ENCODE measurements at places on chromosomes 1 and 21. TPM values are rescaled to one million over a fixed set of nuclear protein-coding genes. Genes with fewer than 3 reads are reported as not detected.

The LGR6 gene
- 0.91 TPM for total RNA-seq

The ZNF593 gene
- total RNA-seq, result 20.7 TPM

The ZNF436 gene
- 16.5 TPM for total RNA-seq

The ZNF695 gene
- 1.3 TPM for total RNA-seq

The PLA2G2C gene
- total RNA-seq, result not detected
